Hematopoietic multipotent progenitor cell treated with erythropoietin and hydrocortisone succinate and interleukin-3 and kit ligand, for 4 days (in vitro differentiated cells): ENCODE measurements at places on chromosomes 6 and 20.

DNA sequence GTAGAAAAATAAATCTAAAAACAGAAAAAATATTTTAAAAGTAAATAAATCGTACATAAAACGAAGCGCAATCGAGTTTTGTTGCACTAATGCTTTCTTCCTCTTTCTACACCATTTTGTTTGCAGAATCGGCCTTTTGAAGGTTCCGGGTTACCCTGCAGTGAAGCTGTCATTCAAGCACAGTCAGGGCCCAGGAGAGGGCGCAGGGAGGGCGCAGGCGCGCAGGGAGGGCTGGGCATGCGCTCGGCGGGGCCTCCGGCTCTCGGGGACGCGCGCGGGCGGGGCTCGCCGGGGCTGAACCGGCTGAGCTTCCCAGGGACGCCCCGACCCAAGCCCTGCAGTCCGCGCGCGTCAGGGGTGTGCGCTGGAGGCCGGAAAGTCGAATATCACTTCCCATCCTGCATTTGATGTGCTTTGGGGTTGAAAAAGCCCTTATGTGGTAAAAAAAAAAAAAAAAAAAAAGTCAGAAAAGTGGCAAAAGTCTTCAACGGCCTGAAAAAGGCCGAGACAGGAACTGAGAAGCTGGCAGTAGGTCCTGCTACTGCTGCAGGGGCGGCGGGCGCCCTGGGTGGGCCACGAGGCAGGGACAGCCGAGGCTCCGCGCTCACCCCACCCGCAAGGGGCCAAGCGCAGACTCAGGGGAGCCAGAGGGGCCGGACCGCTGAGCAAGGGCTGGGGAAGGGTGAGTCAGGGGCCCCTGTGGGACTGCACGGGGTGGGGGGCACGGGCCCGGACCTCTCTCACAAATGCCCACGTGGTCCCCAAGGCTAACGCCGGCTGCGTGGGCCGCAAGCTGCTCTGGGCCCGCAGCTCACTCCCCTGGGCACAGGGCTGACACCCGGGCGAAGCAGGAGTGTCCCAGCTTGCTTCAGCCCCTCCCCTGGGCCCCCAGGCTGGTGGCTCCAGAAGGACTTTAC lies 40.5 kb downstream of the THBS2 start:
- peak; percentile 97 for DNase-seq

DNA sequence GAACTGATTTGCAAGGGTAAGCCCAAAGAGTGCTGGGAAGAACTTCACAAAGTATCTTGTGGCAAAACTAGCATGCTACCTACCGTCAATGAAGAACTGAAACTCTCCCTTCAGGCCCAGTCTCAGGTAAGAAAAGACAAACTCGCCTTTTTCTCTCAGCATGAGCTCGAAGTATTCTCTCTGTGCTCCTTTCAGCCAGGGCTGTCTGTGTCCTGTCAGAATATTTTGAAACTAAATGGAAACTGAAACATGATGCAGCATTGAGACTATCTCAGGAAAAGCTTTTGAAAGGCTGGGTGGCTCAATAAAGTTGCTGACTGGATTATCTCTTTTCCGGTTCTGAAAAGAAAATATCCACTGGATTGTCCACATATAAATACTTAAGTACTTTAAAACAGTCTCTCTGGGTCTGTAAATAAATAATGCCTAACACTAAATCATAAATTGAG lies 696 bp downstream of the CALHM5 start:
- DNase-seq: no peak

- DNase-seq: peak; percentile 10
Observed at GRCh38 chr6:126625019-126625418, 285.1 kb downstream of the CENPW start.

DNA sequence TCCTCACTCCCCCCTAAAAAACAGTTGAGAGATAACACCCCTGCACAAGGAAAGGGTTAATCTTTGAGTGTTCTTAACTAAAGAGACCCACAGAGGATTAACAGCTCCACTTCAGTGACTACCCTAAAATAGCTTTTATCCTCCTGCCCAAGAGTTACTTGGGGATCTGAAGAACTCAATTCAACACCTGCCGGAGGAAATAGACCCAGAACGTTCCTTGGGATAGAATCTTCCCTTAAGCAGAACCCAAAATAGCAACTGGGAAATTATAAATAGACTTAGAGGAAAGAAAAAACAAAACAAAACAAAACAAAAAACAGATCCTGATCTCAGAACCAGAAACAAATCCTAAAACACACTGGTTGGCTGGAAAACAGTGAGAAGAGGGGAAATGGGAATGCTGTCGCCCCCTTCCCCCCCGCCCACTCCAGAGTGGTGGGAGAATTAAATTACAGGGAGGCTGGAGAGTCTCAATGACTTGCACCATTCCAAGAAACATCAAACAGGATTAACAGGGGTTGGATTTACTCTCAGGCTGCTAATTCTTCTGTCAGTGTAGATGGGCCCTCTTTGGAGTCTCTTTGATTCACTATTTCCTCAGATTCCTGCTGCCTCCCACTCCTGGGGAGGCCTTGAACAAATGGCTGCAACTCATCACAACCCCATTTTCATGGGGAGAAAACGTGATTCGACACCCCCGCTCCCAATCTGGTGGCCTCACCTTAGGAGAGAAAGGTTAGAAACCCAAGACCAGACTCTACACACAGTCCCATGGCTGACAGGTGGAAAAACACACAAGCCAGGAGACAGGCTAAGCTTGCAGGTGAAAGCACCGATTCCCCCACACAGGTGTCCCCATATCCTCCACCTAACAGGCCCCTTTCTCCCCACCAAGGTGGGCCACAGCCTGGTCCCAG lies 1.4 kb downstream of the PLAGL2 start:
- no peak for DNase-seq

DNA sequence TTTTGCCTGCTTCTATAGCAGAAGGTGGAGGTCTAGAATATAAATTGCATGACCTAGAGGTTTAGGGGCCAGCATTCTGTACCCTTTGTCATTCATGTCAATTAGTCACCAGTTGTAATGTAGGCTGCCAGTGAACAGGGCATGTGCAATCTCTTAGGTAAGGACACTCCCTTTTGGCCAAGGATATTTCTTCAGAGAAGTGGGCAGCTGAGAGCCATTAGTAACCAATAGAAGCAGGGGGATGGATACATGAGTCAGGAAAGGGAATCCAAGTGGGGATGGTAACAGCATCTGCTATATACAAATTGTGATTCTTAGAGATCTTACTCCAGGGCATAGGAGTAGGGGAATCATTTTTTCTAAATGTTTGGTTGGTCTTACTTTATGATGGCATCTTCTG lies 494.2 kb upstream of the JAG1 start:
- no peak for DNase-seq

DNA sequence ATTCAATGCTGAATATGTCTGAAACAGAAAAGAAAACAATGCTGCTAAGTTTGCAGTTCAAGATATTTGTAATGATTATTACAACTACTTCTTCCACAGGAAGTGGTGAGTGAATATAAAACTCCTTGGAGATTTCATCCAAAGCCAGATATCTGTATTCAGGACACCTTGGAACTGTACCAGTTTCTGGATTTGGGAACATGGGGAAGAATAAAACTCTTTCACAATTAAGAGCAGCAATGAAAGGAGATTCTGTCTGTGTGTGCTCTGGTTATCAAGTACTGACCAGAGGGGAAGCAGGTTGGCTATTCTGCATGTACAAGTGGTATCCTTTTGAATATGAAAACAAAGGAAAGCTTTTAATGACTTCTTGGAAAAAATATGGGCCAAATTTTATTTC lies 21.1 kb downstream of the ELOVL2 start:
- DNase-seq: no peak

DNA sequence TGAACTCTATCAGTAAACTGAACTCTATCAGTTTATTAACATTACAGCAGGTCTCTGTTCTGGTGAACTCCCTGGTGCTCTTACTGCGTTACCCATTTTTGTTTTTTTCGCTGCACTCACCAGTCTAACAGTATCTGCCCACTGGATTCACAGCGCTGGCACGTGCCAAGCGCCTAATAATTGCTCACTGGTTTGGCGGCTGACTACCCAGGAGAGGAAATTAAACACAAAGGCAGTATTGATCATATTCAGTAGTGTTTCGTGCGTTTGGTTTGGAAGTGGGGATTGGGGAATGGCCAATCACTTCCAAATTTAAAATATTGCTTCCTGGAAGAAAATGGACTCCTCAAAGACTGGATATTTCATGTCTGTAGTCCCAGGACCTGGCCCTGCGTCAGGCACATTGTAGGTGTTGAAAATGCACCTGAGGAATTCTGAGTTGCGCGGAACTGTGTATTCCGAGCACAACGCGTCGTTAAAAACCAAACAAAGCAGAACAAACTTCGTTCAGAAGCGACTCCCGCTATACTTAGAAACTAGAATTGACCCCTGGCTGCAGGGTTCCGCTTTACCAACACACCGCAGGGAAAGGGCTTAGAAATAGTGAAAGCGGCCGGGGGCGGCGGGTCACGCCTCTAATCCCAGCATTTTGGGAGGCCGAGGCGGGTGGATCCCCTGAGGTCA lies 1.1 kb upstream of the RPS12 start:
- peak; percentile 74 for DNase-seq

GRCh38 chr6:110542311-110543024 lies 66.1 kb upstream of the SLC22A16 start:
- DNase-seq: no peak

GRCh38 chr20:46063652-46064054 lies 26.1 kb downstream of the NCOA5 start:
- no peak for DNase-seq

- DNase-seq: no peak
Observed at GRCh38 chr6:2731281-2731909, 19.3 kb downstream of the MYLK4 start.

DNA sequence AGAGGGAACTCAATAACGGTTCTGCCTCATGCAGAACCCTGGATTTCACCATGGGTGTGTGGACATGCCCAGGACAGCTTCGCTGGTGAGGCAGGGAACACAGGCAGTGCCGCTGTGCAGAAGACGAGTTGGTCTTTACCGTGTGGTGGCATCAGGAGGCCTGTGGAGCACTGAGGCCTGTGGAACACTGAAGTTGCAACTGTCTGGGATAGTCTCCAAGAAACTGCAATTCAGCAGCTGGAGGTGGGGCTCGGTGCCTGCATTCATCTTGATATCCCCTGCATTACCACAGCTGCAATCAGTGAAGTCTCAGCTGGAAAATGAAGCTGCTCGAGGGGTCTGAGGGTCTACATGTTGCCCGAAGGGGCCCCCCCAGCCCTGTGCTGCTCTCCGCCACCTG lies 202.4 kb upstream of the CDH4 start:
- DNase-seq: no peak

GRCh38 chr6:125197795-125198269 lies 44.3 kb downstream of the TPD52L1 start:
- DNase-seq: no peak

DNA sequence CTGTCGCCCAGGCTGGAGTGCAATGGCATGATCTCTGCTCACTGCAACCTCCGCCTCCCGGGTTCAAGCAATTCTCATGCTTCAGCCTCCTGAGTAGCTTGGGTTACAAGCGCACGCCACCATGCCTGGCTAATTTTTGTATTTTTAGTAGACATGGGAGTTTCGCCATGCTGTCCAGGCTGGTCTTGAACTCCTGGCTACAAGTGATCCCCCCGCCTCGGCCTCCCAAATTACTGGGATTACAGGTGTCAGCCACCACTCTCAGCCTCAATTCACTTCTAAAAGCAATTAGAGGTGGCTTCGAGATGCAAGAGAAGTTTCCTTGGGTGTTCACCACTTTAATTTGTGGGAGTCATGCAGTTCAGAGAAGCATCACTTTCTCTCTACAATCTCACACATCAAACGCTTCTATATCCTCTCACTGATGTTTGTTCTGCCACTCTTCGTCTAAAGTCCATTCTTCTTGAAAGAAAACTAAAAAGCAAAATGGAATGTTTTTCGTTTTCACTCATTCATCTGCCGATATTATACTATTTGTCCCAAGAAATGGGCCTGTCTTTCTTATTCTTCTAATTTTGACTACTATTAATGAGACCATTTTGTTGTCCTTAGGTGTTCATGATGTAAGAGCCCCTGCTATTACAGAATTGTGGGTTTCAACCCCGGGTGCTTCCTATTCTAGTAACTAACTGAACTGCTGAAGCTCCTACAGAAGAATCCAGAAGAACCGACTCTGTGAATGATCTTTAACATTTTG lies 38.3 kb upstream of the ENPP1 start:
- DNase-seq: no peak

GRCh38 chr6:97462938-97463598 lies 180.1 kb upstream of the MMS22L start:
- no peak for DNase-seq

DNA sequence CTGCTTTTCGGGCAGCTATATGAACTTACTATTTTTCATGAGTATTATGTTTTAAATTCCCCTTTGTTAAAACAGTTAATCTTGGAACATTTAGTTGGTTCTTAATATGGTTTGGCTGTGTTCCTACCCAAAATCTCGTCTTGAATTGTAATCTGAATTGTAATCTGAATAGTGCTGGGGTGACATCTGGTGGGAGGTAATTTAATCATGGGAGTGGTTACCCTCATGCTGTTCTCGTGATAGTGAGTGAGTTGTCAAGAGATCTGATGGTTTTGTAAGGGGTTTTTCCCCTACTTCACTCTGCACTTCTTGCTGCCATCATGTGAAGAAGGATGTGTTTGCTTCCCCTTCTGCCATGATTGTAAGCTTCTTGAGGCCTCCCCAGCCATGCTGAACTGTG lies 305.4 kb upstream of the MAP3K7 start:
- DNase-seq: no peak

DNA sequence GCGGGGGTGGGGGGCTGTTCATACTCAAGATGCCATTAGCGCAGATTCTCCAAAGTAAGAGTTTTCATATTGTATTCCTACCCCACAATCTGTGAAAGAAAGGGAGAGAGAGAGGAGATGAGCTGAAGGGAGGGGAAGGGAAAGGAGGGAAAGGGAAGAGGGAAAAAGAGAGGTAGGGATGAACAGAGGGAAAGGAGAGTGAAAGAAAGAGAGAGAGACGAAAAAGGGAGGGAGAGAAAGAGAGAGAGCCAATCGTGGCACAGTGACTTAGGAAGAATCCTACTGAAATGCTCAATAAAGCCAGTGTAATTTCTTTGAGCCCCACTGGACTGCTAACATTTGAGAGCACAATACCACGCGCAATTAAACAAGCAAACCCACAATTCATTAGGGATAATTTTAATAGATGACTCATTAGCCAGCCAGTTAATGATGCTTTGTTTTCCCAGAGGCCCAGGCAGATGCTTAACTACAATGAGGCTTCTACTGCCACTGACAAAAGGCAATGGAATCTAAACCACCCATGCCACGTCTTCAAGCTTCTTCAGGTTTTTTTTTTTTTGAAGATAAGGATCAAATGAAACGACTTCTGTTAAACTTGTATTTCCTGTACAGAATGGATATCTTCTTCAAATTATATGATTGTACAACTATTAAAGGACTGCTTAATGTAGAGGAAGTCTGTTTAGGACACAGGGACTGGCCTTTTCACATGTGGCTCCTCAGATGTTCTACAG lies 306.8 kb downstream of the FOXC1 start:
- peak; percentile 22 for DNase-seq

DNA sequence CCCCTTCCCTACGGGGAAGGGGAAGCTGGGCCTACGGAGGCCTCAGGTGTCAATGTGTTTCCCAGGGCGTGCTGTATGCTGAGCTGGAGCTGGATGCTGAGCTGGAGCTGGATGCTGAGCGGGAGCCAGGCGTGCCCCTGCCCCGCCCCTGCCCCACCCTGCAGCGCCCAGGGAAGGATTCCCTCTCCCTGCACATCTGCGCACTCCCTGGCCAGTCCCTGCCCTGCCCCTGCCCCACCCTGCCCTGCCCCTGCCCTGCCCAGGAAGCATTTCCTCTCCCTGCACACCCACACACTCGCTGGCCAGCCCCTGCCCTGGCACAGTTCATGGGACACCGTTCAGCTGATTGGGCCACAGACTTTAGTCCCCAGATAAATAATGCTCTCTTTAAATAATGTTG lies 196.8 kb downstream of the SMOC2 start:
- DNase-seq: no peak
